Lower lobe of right lung (tissue), 2 donors: ENCODE measurements at places on chromosomes 4 and X. TPM values are rescaled to one million over a fixed set of nuclear protein-coding genes. Genes with fewer than 3 reads are reported as not detected.
A peak's percentile ranks its signal among the peaks of the same experiment; 100 is the strongest.

Gene G6PD
- 80.2 TPM for total RNA-seq

Gene CASP6
- 22.5 TPM for total RNA-seq

- no peak for DNase-seq
Measured at GRCh38 chrX:109862433-109862832, 129.4 kb upstream of the ACSL4 start.

- peak; percentile 42 for DNase-seq
Measured at GRCh38 chrX:47751670-47752069, 85.0 kb upstream of the ZNF81 start.

Gene MAPK10
- total RNA-seq = 30.7 TPM

Gene NDP
- total RNA-seq = 0.30 TPM

Gene FTHL17
- not detected for total RNA-seq

DNA sequence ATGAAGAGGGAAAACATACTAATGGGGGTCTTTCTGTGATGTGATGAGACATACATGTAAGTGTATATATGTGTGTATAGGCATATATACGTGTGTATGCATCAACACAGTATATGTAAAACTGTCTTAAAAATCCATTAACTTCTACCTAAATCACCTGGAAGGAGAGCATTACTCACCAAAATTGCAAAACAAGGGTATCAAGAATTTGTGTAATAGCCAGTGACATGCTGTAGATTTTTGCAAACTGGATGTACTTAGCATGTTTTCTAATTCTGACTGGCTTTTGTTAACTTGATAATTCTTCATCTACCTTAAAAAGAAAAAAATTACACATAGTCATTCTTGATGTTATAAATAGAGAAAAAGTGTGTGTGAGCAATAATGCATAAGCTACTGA, 104.7 kb downstream of the PRRG1 start:
- no peak for DNase-seq

- no peak for DNase-seq
Measured at GRCh38 chr4:121597346-121597934, 99.3 kb downstream of the ANXA5 start.

Gene TLR2
- total RNA-seq = 102 TPM
